ENCODE measurements at places on chromosomes 5 and 9. TPM values are rescaled to one million over a fixed set of nuclear protein-coding genes. Genes with fewer than 3 reads are reported as not detected.

GRCh38 chr9:116806075-116806474 is 119.0 kb downstream of the TRIM32 start:
- DNase-seq, result no peak

GRCh38 chr5:1788200-1788599 is 11.4 kb downstream of the MRPL36 start:
- DNase-seq, result no peak

GRCh38 chr9:79917421-79917820 is 345.7 kb downstream of the TLE4 start:
- no peak for DNase-seq

The KCNV2 gene
- total RNA-seq, result not detected

The MAMDC4 gene
- 0.39 TPM for total RNA-seq

All from RPMI7951 (cell line).